Naive thymus-derived CD8-positive, alpha-beta T cell (primary cell): ENCODE measurements at places on chromosomes 7 and 10.

DNA sequence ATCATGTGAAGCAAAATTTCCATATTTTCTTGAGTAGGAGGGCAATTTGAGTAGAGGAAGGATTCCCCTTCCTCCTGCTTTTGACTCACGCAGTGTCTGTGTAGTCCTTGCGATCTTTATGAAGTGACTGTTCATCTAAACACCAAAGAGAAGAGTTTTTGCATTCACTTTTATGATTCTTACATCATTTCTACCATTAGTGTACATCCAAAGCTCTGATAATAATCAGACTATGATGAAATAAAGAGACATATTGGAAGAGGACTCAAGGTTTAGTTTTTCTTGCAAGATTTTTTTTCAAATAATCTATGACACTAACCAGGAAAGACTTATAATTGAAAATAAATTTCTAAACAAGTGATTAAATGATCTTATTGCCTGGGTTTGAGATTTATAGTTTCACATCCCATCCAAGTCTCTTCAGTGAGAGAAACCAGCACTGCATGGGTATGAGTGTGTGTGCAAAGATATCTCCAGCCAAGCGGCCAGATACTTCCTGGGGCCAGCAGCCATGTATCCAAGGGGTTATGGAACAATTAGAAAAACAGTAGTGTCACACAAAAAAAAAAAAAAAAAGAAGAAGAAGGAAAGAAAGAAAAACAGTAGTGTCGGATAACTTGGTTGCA is 2.0 kb upstream of the ACTA2 start:
- no peaks in the 10 kb centered on the region for H3K27me3 ChIP-seq
- H3K36me3 ChIP-seq, result peaks cover 7% of the 10 kb centered on the region

- no peak overlapping the region for H3K4me3 ChIP-seq
- H3K27ac ChIP-seq, result no peak overlapping the region
- peaks cover 2% of the 10 kb centered on the region for H3K27me3 ChIP-seq
- no peaks in the 10 kb centered on the region for H3K4me1 ChIP-seq
Observed at GRCh38 chr7:51139796-51140195, 176.8 kb downstream of the COBL start.

DNA sequence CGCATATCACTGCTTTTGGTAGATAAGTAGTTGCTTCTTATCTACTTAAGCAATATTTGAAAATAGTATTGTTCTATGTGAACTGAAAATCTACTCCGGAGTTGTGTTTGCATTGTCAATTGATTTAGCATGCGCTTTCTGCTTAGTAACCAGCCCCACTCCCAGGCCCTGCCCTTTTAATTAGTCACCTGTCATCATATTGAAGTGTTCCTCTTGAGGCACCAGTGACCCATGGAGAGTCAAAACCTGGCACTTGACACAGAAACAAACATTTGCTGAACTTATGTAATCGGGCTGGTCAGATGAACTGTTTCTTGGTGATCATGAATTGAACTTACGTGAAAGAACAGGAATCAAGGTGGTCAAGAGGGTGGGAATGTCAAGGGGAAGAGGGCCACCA is 27.8 kb upstream of the CDHR3 start:
- no peak overlapping the region for H3K27ac ChIP-seq
- DNase-seq, result no peak
- no peaks in the 10 kb centered on the region for H3K36me3 ChIP-seq
- H3K4me3 ChIP-seq, result no peak overlapping the region
- peaks cover 17% of the 10 kb centered on the region for H3K4me1 ChIP-seq
- no peaks in the 10 kb centered on the region for H3K27me3 ChIP-seq

- no peak for DNase-seq
- no peak overlapping the region for H3K4me3 ChIP-seq
- H3K4me1 ChIP-seq, result no peaks in the 10 kb centered on the region
- no peaks in the 10 kb centered on the region for H3K36me3 ChIP-seq
Observed at GRCh38 chr7:118429141-118429540, 204.6 kb downstream of the ANKRD7 start.

- H3K4me3 ChIP-seq, result peak within 1 kb of the TSS; percentile 85
- H3K36me3 ChIP-seq, result no peaks in the 10 kb centered on the region
- DNase-seq, result peak; percentile 73
- no peaks in the 10 kb centered on the region for H3K27me3 ChIP-seq
Observed at GRCh38 chr10:70887804-70888800, at the start of gene PCBD1. Gene PCBD1, minus strand, starts transcription at chr10:70888565. Its CDS starts 32 bp downstream, at chr10:70888533.

DNA sequence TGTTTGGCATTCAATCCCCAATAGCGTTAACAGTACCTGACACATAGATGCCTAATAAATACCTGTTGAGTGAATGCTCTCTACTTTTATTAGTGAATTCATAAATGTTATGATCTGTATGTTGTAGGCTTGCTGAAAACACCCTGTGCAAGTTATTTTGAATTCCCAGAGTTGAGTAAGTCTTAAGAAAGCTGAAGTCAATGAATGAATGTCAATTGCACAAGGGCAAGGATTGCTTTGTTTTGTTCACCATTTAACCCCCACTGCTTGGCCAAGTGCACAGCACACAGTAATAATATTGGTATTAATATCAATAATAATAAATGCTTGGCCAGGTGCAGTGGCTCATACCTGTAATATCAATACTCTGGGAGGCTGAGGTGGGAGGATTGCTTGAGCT is 10.2 kb downstream of the CPA1 start:
- H3K36me3 ChIP-seq, result no peaks in the 10 kb centered on the region
- H3K4me3 ChIP-seq, result no peak overlapping the region
- no peak overlapping the region for H3K27ac ChIP-seq
- no peaks in the 10 kb centered on the region for H3K27me3 ChIP-seq
- H3K4me1 ChIP-seq, result peaks cover 39% of the 10 kb centered on the region
- DNase-seq, result no peak

GRCh38 chr7:119959811-119960210 is 313.2 kb upstream of the KCND2 start:
- no peaks in the 10 kb centered on the region for H3K4me1 ChIP-seq
- no peaks in the 10 kb centered on the region for H3K36me3 ChIP-seq
- no peak overlapping the region for H3K27ac ChIP-seq
- no peak for DNase-seq

DNA sequence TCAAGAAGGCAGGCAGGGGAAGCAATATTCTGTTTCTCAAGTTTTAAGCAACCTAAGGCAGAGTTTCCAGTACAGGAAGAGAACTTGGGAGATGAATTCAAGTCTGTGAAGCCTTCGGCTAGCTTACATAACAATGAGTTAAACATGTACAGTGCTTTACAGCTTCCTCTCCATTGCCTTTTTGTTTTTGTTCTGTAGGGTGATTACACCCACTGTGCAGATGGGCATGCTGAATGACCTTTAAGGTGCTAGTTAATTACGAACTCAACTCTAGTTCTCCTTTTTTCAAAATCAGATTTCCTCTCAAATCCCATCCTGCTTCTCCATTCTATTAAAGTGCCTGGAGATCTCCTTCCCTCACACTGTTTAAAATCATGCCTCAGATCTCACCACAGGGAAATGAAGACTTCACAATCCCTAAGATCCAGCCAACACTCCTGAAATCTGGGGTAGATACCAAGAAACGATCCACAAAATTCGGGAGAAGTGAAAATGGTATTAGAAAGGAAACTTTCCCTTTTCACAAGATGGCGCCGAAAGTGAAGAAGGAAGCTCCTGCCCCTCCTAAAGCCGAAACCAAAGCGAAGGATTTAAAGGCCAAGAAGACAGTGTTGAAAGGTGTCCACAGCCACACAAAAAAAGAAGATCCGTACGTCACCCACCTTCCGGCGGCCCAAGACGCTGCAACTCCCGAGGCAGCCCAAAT is 16.8 kb upstream of the MSMB start:
- no peak for DNase-seq
- H3K4me1 ChIP-seq, result no peaks in the 10 kb centered on the region
- no peak overlapping the region for H3K27ac ChIP-seq
- H3K4me3 ChIP-seq, result no peak overlapping the region
- H3K36me3 ChIP-seq, result no peaks in the 10 kb centered on the region
